Stimulated activated CD4-positive, alpha-beta T cell treated with anti-CD3 and anti-CD28 coated beads, Interleukin-4, amount 100 ng/mL, for 4 hours (primary cell): ENCODE measurements at places on chromosomes 4 and X.

DNA sequence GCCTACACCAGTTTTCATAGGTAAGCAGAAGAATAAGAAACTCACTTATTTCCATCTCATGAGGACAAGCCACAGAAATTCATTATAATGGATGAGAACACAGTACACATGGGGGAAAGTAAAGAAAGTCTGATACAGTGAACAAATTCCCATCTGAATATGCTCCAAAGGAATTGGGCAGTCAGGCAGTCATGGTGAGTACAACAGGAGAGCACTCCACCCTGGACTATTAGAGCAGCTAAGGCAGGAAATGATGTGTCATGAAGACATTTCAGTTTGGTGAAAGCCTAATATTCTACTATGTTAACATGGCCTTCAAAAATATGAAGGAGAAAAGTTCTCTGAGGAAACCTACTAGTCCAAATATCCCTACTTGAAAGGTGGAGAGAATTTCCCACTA is 92.0 kb upstream of the PRDX4 start:
- DNase-seq = no peak

DNA sequence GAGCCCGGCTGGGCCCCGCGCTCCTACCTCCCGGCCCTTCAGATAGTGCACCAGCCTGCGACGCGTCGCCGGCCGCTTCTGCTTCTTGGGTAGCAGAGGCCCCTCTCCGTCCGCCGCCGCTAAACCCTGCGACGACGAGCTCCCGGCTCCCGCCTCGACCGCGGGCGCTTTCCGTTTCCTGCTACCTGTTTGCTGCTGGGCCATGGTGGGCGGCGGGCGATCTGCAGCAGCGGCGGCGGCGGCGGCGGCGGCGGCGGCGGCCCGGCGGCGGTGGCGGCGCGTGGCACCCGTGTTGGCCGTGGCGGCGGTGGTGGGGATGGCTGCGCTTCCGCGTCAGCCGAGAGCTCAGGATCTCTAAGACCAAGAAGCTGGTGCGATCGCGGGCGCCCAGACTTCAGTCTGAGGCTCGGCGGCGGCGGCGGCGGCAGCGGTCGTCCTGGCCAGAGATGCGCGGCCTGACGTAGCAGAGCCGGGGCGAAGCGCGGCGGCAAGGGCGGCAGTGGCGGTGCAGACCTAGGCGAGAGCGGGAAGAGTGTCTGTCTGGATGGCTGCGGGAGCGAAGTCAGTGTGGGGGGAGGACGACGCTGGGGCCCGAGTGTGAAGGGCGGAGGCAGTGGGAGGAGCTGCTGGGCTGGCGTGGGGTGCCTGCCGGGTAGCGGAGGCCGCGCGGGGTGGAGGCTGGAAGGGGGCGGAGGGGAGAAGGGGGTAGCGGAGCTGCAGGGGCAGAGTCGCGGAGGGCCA is at the start of gene DCAF12L2:
DCAF12L2 (minus strand) TSS at position 569 of the 741 bp plus-strand sequence; CDS start at position 204, 365 bp downstream.
- DNase-seq = no peak

DNA sequence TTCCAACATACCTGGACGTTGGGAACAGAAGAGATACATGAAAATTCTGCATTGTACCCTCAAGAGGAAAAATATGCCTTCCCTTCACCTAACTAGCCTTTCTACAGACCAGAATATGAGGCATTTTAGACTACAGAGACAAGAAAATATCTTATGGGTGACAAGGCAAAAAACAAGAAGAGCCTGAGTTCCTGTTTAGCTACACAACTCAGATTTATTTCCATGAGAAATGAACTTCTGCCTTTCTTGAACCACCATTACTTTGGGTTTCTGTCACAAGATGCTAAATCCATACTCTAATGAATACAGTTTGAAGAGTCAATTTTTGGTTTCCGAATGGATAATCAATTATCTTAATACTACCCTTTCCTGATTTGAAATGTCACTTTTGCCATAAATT is 18.7 kb downstream of the RCHY1 start:
- no peak for DNase-seq

DNA sequence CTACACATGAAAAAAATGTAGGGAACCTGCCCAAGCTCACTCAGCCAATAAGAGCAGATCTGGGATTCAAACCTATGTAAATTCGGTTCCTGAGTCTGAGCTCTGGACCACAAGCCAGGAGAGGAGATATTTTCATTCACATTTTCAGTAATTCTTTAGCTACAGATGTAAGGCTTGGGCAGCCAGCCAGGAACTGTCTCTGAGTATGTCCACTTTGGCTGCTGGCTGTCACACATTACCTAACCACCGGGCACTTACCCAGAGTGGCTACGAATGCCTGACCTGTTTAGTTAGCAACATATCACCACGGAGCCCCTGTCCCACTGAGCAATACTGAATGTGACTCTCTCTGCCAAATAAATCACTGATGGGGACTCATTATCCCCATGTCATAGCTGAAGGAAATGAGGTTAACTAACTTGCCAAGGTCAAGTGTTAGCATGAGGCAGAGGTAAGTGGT is 15.3 kb downstream of the USP46 start:
- DNase-seq = no peak

GRCh38 chr4:185190306-185190856 is 13.4 kb downstream of the CFAP97 start:
- DNase-seq = no peak

GRCh38 chrX:154028502-154029184 is 8.9 kb upstream of the IRAK1 start:
- no peak for DNase-seq

DNA sequence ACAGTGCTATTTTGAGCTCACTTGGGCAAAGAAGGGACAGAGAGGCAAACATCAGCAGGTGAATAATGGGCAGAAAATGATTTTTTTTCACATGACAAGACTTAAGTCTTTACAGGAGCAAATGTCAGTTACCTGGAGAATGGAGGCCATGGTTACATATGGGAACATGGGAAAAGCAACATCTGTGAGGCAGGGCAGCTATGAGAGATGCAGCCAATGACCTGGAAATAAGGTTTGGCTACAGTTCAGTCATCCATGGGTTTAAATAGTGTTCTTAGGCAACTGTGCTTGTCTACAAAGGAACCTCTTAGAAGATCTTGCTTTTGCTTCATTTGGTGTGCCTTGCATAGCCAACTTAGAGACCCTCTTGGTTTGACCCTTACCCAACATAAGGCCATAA is 490.2 kb upstream of the LCORL start:
- no peak for DNase-seq

- DNase-seq = no peak
These were observed 116.7 kb upstream of the TMEM164 start for GRCh38 chrX:109886122-109886761.

GRCh38 chr4:154349829-154350228 is 141.8 kb downstream of the DCHS2 start:
- no peak for DNase-seq

GRCh38 chr4:146945556-146946374 is at the start of gene TTC29:
TSS of gene TTC29 (minus strand) at chr4:146945864. CDS start at chr4:146939895, 5,969 bp downstream.
- peak; percentile 83 for DNase-seq

DNA sequence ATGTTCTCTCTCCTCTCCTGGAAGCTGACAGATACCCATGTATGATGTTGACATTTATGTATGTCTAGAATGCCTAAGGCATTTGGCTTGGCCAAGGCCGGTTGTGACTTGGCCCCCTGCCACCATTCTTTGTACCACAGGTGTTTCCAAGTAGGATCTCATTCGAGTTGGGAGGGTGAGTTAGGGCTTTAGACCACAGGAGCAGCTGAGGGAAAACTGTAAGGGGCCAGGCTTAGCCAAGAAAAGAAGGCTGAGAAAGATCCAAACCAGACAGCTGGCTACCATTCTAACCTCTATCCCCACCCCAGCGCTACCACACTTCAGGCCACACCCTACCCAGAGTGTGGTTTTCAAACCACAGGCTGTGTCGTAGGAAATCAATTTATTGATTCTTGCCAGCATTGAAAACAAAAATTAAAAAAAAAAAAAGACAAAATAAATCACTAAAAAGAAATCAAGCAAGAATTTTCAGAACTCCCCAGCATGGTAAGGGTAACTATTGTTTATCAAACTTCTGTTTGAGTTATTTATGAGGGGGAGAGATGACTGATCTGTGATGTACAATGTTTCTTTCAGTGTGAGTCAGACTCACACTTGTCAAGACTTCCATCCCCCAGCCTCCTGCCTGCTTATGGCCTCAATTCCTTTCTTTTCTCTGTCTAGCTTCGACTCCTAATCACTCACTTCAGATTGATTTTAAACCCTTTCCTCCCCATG is 9.9 kb downstream of the TMSB4X start:
- no peak for DNase-seq

DNA sequence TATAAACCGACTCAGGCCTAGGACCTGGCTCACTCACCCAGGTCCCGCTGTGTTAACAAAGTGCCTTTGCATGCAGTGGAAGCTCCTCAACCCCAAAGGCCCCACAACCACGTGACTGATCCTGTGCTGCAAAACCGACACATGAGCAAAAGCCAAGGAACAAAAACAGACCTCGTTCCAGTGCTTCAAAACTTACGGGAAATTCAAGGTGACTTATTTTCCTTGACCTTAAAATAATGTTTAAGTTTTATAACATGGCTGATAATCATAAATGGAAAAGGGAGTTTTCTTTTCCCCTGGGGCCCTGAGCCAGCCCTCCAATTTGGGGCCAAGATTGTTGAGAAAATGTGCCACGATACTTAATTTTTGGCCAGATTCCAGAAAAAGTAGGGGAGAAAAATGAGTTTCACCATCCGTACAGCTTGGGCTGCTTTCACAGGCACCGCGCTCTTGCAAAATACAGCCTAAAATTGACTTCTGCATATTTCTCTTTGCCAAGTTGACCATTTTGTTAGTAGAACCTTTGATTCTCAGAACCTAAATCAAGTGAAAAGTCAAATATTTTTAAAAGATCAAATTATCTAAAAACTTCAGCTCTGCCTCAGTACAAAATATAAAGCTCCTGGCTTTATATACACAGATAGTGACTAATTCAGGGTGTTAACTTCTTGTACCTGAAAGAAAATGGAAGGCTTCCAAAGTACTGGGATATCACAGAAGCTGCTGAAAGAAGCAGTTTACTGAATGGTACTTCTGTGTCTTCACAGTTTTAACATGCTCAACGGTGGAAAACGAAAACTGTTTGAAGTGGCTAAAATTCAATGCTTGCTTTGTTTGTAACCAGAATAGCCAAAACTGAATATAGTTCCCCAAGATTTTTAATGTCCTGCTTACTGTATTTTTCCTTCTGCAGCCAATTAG is 93.8 kb downstream of the APBB2 start:
- DNase-seq = no peak

DNA sequence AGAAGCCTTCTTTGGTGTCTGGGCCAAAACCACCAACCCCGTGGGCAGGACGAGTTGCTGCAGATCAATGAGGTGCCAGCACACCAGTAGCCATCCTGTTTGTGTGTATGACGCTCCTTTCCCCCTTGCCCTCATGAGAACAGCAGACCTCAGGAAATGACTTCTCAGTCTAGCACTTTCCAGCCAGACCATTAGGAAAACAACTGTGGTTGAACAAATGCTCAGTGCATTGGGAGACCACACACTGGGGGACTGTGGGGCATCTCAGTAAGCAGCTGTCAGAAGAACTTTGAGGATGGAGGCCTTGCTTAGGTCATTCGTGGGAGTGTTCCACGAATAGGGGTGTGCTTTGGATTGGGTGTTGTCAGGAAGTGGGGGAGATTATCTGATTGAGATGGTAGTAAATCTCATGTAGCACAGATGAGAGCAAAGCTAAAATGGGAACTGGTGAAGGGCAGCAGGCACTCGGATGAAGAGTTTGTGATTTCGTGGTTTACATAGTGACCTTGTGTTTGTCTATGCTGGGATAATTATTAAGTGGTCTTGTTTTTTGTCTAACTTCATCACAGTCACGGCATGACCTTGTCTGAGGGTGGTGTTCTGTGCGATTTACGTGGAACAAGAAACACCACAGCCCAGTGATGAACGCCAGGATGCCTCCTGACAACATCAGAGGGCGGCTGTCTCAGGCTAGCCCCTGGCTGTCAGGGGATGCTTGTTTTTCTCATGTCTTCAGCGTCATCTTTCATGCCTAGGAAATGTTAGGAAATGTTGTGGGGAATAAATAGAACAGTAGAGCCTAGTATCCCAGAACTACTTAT is 70.1 kb downstream of the USP46 start:
- peak; percentile 2 for DNase-seq

DNA sequence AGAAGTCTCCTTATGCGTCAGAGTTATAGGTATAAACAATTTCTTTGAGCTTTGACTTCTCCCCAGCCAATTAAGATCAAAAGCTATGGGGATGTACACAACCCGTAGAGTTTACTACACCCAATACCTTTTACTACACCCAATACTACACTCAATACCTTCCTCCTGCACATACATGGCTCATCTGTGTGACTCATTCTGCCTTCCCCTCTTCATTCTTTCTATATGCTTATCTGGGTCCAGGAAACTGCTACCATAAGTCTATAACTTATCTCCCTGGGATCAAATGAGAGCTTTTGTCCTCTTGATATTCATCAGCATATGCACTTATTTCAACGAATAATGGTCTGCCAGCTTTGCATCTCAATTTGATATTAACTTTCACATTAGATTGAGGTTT is 28.2 kb downstream of the ANKRD50 start:
- no peak for DNase-seq

- no peak for DNase-seq
These were observed 34.6 kb upstream of the PLK4 start for GRCh38 chr4:127846061-127846460.

GRCh38 chr4:168257768-168258167 is 60.8 kb downstream of the DDX60 start:
- DNase-seq = no peak

GRCh38 chrX:123588723-123589122 is 144.1 kb downstream of the THOC2 start:
- no peak for DNase-seq

- DNase-seq = no peak
These were observed 24.5 kb downstream of the HTRA3 start for GRCh38 chr4:8294036-8294435.

- DNase-seq = peak; percentile 55
These were observed 222.4 kb downstream of the CRLF2 start for GRCh38 chrX:989959-990510.

GRCh38 chr4:7402526-7402925 is 32.2 kb downstream of the PSAPL1 start:
- no peak for DNase-seq

- no peak for DNase-seq
These were observed 77.0 kb downstream of the GPC3 start for GRCh38 chrX:133908223-133908955.

- DNase-seq = no peak
These were observed 51.5 kb downstream of the FHIP1A start for GRCh38 chr4:151460434-151460833.

DNA sequence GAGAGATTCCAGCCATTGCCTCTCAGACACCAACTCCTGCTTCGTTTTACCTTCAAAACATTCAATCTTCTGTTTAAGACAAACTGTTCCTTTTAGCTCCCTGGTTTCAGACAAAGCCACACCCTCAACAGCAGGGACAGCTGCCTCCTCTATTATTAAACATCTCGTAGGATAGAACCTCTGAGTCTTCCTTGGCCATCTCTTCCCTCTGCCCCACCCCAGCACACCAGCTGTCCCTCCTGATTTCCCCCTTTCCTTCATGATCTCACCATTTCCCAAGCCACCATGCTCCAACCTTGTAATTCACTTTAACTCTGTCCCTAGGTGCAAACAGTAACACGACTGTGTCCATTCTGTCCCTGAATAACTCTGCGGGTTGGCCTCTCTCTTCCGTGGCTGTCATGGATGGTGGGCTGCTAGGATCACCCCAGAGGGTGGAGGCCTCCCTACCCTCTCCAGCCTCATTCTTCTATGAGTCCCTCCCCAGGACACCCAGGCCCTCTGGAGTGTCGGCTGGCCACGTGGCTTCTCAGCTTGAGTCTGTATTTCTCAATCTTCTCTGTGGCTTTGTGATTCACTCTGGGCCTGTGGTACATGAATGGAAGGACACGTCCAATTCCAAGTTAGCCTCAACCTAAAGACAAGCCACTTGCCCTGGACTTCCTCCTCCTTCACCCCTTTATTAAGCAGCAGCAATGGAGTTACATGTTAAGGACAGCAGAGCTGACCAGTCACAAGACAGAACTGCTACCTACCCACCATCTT is 349.9 kb downstream of the FBXW7 start:
- DNase-seq = no peak
